ENCODE measurements at places on chromosomes 12 and 14.

DNA sequence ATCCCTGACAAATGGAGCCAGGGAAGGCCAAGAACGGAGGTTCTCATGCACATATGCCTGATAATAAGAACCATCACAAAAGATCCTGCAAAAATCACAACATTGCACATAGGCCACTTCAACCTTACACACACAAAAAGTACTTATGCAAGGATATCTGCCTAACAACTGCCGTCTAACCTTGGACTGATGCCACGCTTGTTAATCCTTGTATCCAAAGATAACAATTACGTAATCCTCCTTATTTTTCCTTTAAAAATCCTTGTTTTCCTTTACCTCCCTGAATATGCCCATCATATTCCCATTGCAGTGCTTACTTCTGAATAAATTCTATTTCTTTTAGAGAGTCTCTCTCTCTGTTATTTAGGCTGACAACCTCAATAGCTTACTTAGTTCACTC lies 59.5 kb downstream of the TMEM116 start:
- no peak for DNase-seq

DNA sequence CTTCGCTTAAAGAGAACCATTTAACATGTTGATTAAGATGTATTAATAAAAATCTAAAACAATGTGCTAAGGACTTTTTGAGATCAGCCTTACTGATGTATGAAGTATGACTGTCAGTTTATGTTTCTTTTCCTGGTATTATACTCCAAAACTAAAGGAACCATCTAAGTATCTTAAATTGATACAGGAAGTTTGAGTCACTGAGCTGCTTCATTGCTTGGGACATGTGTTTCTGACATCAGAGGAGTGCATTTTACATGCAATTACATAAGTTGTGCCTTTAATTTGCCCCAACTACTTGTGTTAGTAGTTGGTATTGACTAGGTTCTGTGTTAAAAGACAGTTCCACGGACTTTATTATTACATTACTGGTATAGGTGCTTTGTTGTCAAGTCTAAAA lies 50.9 kb downstream of the PROX2 start:
- no peak for DNase-seq

GRCh38 chr14:67846029-67846610 lies 26.5 kb downstream of the RAD51B start:
- no peak for DNase-seq

DNA sequence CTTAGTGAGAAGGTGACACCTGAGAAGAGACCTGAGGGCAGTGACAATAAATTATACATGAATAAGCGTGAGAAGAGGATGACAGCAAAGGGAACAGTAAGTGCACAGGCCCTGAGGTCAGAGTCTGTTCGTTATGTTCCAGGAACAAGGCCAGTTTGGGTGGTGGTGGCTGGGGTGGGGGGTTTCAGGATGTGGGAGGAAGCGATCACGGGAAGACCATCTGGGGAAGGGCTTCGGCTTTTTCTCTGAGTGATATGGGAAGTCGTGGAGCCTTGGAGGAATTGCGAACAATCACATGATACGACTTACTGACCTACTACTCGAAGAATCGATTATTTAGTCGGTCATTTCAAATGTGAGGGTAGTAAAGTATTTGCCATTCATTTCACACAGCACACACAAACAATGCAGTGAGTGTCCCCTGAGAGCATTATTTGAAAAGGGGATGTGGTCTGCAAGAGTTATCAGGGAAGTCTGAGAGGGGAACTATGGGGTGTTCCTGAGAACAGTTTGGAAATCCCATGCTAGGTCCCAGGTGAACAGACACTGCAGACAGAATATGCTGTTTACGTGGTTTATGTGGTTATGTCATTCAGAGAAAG lies 94.7 kb downstream of the SLC38A1 start:
- no peak for DNase-seq

GRCh38 chr12:50018154-50018553 lies 7.1 kb downstream of the RACGAP1 start:
- no peak for DNase-seq

GRCh38 chr12:93358058-93358457 lies 19.7 kb upstream of the NUDT4 start:
- no peak for DNase-seq

DNA sequence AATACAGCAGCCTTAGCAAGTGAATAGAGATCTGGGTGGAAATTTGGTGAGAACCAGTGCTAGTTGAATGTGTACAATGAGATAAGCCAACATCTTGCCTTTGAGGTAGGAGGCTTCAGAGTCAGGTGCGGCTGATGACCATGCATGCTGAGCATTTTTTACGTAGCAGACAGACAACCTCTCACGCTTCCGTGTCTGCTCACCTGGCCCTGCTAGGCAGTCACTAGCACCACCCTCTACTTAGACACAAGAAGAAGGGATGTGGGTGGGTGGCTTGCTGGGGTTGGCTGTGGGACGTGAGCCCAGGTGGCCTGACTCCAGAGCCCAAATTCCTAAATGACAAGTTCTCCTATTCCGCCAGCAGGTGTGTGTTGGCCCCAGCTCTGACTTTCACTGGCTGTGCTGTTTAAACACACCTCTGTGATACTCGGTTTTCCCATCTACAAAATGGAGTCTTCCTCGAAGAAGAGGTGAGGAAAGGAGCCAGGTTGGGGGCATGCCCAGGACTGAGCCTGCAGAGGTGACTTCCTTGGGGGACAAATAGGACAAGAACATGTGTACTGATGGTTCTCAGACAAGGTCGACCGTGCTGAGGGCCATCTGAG lies 57.8 kb upstream of the BCL11B start:
- no peak for DNase-seq

DNA sequence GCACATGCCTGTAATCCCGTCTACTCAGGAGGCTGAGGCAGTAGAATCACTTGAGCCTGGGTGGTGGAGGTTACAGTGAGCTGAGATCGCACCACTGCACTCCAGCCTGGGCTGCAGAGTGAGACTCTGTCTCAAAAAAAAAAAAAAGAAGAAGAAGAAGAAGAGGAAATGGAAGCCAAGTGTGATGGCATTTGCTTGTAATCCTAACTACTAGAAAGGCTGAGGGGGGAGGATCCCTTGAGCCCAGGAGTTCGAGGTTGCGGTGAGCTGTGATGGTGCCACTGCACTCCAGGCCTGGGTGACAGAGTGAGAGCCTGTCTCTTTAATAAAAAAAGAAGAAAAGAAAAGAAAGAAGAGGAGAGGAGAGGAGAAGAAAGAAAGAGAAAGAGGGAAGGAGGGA lies 52.1 kb downstream of the LGMN start:
- DNase-seq = no peak

All from mucosa of descending colon (tissue), 3 donors.